GM12891 (cell line): ENCODE measurements at places on chromosomes 2 and 18.

DNA sequence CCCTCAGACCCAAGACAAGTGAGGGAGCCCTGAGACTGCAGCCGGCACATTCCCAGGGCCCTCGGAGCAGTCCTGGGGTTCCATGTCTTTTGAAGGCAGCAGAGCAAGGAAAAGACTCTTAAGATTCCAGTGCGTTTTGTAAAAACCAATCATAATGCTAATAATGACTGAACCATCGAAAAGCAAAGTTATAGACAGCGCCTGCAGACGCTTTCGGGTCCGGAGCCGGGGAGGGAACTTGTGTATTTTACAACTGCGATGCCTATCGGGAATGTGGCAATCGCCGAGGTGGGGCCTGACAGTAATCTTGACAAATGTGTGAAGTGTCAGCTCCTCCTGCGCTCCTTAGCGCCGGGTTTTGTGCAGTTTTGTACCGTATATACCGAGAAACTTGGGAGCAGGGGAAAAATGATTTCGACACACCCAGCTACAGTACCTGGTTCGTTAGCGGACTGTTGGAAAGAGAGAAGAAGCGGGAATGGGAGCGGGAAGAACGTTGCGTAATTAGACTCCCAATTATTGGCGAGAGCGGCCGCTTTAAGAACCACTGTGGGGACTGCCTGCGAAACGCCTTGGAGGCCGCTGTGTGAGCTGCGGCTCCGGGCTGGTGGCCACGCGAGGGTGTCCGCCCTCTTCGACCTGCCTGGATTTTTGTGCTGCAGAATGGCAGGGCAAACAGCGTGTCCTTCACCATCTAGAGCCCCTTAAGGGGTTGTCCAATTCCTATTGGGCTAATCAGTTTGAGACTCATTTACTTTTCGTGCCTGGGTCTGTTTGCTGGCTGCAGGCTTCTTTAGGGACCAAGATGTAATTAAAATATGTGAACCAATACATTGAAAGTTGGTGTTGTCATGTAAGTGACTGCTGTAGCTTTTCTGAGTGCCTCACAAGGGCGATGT, 2.4 kb downstream of the EPAS1 start:
- DNase-seq = no peak

GRCh38 chr18:52395146-52395852, 55.3 kb downstream of the DCC start:
- no peak for DNase-seq

- DNase-seq = no peak
Observed at GRCh38 chr2:135048122-135048521, 875 bp upstream of the MAP3K19 start.

DNA sequence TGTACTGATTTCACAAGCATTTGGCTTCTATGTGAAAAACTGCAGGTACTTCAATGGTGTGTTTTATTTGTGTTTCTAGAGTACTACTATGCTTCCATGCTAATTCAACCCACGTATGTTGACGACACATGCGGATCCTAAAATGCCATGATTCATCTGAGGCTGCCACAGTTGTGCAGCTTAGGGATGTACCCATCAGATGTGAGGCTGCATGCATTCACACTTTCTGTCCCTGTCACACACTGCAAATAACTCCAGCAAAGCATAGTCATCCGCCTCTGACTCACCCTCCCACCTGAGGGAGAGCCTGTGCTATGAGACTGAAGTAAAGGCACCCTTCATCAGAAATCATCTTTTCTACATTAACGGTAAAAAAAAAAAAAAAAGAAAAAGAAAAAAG, 22.1 kb upstream of the SERTAD2 start:
- DNase-seq = no peak

DNA sequence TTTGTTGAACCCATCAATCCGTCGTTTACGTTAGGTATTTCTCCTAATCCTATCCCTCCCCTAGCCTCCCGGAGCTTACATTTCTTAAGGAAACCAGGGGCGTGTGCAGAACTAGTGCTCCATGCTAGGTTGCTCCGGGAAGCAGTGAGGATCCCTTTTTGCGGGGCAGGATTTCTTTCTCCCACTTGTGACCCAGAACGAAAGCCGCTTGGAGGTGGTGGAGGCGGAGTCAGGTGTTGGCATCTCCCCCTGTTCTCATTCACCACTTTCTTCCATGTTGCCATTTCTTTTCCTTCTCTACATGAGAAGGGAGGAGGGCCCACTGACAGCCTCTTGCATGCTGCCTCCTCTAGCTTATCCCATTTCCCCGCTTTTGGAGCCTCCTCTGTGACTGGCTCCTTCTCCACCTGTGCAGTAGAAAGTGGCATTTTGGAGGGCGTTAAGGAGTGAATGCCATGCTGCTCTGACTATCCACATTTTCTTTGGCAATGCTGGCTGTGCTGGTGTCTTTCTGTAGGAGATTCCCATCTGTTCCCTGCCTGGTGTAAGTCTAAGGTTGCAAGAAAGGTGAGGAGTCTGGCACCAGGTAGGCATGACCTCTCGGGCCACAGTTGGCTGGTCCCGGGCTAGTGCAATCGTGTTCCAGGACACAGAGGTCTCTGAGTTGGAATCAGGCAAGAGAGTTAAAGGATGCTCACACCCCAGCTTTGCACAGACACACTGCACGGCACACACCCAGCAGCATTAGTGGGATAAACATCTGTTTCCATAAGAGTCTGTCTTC, 89.5 kb downstream of the ACKR3 start:
- no peak for DNase-seq

- no peak for DNase-seq
Observed at GRCh38 chr18:54608028-54608642, 17.1 kb downstream of the DYNAP start.

GRCh38 chr2:97738179-97739019, 25.0 kb downstream of the ZAP70 start:
- no peak for DNase-seq

DNA sequence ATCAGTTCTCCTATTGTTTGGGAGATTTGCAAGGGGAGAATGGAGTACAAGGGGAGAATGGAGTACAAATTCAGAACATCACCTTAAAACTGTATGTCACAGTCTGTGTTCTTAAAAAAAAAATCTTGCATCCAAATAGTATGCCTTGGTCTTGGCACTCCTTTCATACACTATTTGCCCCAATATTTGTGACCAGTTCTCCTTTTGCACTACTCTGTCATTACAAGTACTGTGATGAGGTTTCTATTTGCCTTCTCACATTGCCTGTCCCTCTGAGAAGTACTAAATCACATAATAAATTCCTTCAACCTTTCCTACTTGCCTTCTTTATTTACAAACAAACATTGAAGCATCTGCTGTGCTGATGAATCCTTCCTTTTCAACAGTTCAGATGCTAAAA, 36.0 kb upstream of the NCK2 start:
- DNase-seq = no peak

DNA sequence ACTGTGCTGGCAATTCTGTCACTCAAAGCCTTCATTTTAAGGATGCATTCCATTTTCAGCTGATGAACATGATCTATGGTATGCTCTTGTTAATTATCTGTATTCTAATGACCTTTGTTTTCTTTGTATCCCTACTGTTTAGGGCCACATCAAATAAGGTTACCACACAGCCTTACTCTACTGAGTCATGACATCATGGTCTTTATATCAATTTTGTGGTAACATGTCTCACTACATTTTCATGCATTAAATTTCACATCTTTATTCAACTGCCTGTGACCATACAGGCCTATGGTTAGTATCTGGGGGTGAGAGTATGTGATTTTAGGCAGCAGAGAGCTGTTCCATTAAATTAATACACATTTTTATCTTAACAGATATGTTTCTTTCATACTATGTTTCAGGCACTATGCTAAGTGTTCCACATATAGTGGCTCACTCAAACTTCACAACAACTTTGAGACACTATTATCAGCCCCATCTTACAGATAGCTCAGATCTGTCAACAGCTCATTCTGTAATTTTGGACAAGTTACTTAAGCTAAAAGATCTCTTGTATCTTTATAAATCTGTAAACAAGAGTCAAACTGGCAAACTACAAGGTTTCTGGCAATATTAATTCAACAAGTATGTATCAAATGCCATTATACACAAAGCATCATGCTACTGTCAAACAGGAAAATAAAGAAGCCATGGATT, 18.0 kb downstream of the LRPPRC start:
- DNase-seq = no peak

DNA sequence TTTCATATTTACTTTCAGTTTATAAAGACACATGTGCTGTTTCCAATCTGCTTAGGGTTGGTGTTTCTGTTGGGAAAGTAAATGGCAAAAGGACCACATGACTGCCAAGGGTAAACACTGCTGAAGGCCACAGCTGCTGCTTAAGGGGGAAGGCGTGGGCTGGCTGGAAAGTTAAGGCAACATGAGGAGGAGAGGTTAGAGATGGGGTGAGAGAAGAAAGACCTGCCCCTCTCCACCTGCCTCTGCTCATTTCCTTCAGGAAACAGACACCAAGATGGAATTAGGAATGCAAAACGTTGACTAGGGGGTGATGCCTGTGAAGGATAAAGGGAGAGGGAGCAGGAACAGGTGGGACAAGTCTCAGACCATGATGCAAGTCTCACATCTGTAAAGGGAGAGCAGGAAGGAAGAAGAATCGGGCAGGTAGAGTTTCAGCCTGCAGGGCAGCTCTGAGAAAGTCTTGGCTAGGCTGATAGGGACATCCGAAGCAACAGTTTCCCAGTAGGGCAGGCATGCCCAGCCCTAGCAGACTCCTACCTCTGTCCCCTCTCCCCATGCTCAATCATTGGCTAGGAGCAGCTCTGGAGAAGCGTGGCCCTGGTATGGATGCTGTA, 86.0 kb downstream of the CDC42EP3 start:
- DNase-seq = no peak

- no peak for DNase-seq
Observed at GRCh38 chr2:45568935-45569334, 42.1 kb downstream of the SRBD1 start.

GRCh38 chr2:236818281-236819045, 248.8 kb downstream of the ACKR3 start:
- DNase-seq = no peak

DNA sequence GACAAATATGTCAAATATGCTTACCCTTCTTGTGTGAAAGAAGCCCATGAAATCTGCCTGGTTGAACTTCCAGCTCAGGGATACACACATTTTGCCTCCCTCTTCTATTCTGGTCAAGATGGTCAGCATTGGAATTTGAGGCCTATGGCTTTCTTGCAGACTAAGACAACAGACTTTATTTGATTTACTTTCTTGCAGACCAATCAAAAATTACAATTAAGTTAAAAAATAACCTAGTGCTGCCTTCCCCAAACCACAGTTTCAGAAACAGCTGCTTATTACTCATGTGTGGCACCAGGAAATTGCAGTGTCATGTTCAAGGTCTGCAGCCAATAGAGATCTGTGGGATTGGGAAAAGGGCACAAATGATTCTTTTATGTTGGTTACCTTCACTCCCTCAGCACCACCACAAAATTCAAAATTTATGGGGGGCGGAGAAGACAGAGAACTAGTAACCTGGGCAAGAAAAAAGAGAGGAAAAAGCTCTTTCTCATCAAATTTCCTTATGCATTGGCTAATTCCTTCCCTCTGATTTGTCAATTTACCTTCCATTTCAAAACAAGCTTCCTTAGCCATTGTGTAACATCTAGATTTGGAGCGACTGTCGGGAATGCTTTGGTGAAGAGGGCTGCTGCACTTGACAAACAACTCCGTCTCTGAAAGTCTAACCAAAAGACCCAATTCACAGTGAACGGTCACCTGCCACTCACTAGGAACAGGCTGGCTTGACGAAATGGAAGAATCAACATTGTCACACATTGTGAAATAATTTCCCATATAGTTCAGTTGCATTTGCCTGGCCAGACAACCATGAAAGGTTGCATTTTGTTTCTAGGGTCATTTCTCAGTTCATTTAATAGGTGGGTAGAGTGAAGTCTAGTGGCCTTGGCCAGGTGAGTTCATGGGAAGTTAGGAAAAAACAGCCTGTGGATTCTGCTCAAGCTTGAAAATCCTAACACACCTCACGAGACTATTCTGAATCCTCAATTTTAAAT, 100.4 kb upstream of the FZD5 start:
- no peak for DNase-seq

- DNase-seq = no peak
Observed at GRCh38 chr2:29433128-29433527, 317.9 kb downstream of the CLIP4 start.

GRCh38 chr2:85549826-85550225, 10.9 kb downstream of the MAT2A start:
- DNase-seq = no peak

DNA sequence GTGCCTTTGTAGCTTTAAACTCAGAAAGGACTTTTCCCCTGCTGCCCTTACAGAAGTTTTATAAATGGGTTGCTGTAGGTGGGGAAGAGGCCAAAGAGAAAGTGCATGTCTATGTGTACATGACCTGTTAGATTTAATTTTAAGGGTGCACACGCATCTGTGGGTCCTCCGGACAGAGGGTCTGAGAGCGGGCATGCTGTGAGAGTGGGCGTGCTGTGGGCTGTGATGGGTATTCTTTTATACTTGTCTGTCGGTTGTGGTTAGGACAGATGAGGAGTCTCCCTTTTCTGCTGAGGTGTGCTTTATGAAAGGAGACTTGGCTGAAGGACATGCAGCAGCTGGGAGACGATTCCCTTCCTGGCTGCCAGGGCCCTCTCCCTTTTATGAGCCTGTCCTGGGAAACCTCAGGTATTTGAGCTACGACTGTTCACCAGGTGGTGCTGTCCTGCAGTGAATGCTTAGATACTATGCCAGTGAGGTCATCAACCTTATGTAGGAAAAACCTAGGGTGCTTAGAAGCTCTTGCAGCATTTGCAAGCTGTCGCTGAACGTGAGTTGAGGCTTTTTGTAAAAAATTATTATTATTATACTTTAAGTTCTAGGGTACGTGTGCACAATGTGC, 67.5 kb downstream of the TANC1 start:
- no peak for DNase-seq

- DNase-seq = no peak
Observed at GRCh38 chr2:36406296-36406695, 50.7 kb downstream of the CRIM1 start.

DNA sequence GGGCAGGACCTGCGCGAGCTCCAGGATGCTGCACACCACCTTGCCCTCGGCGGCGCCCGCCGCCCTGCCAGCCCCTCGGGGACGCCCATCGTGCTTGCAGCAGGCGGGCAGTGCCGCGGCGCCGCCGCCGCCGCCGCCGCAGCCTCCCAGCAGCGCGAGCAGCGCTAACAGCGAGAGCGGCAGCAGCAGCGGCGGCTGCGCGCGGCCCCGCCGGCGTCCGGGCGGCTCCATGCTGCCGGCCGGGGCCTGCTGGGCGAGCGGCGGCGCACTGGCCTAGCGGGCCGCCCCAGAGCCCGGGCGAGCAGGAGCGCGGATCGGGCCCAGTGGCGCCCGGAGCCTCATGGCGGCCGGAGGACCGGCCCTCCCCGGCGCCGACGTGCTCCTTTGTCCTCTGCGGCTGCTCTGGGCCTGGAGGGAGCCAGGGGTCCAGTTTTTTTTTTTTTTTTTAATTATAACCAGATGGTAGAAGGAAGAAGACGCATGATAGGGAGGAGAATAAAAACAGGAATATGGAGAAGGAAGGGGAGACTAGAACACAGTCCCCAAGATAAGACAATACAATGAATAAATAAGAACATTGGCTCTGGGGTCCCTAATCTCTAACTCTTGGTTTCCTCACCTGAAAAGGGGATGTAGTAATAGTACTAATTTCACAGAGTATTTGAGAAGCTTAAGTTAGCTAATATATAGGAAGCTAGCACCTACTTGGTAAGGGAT, 17.1 kb upstream of the ANKRD62 start:
- DNase-seq = no peak
